ENCODE measurements at places on chromosomes 3 and 15. TPM values are rescaled to one million over a fixed set of nuclear protein-coding genes. Genes with fewer than 3 reads are reported as not detected.

COL6A5 gene
- 0.04 TPM for polyA plus RNA-seq

DPH6 gene
- 9.7 TPM for polyA plus RNA-seq

- DNase-seq: no peak
Observed at GRCh38 chr3:99884484-99884883, 66.8 kb downstream of the CMSS1 start.

DNA sequence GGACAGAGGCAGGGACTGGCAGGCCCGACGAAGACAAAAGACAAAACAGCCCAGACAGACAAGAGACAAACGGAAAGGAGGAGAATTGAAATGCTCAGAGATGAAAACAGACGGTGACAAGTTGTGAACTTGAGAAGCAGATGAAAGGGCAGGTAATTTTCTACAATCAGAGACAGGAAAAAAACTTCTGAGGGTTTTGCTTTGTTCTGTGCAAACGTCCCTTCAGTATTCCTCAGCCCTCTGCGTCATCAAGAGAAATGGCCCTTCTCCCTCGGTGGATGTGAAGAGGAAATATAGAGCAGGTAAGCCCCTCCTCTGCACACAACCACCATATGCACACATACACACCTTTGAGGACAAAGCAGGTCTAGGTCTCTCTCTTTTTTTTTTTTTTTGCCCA, 206.6 kb downstream of the UACA start:
- no peak for DNase-seq

DNA sequence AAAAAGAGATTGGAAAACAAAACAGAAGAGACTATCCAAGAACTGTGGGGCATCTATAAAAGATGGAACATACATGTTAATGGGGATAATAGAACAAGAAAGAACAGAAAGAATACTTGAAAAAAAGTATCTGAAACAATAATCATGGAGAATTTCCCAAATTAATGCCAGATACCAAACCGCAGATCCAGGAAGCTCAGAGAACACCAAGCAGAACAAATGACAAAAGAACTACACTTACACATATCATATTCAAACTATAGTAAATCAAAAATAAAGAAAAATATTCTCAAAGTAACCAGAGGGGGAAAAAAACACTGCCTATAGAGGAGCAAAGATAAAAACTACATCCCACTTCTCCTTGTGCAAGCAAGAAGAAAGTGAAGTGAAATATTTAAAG, 40.0 kb downstream of the CLASP2 start:
- no peak for DNase-seq

DNA sequence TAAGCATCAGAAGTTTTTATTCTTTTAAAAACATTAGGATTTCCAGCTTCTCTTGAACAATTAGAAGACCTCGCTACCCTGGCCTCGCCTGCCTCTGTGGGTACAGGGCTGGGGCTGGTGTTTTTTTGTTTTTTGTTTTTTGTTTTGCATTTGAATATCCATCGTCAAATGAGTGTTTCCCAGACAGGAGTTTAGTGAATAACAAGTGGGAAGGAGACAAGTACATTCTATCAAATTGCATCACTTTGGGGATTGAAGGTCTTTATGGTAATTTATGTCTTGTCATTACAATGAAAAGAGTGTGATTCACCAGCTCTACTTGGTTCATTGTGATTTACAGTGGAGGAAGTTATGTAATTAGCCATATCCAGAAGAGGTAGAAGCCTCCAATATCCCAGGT, 161.1 kb upstream of the UBE2E1 start:
- DNase-seq: no peak
